Activated naive CD8-positive, alpha-beta T cell treated with anti-CD3 and anti-CD28 coated beads for 36 hours (primary cell): ENCODE measurements at places on chromosomes 3 and 15.

- H3K27ac ChIP-seq, result no peak overlapping the region
- H3K36me3 ChIP-seq, result peaks cover 12% of the 10 kb centered on the region
- H3K27me3 ChIP-seq, result no peaks in the 10 kb centered on the region
- H3K4me3 ChIP-seq, result no peak overlapping the region
Measured at GRCh38 chr3:47347217-47347801, 33.5 kb upstream of the PTPN23 start.

GRCh38 chr3:187989575-187990153 lies 164.3 kb upstream of the LPP start:
- peaks cover 3% of the 10 kb centered on the region for H3K36me3 ChIP-seq
- DNase-seq, result no peak
- peaks cover 44% of the 10 kb centered on the region for H3K4me1 ChIP-seq
- H3K27me3 ChIP-seq, result no peaks in the 10 kb centered on the region

DNA sequence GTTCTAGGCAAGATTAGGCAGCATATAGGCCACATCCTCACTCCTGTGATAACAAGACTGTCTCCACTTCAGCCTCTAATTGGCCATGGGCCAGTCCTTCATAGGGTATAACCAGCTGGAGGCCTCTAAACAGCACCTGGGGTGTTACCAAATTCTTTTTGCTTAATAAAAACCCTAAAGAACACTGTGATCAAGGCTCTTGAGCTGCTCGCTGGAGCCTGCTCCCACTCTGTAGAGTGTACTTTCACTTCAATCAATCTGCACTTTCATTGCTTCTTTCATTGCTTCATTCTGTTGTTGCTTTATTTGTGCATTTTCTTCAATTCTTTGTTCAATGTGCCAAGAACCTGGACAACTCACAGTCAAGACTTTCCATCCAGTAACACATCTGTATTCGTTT lies 36.2 kb upstream of the TOPBP1 start:
- H3K4me1 ChIP-seq, result no peaks in the 10 kb centered on the region
- H3K36me3 ChIP-seq, result no peaks in the 10 kb centered on the region
- H3K27ac ChIP-seq, result no peak overlapping the region
- no peak overlapping the region for H3K4me3 ChIP-seq
- no peak for DNase-seq

GRCh38 chr15:41483519-41483918 lies 10.2 kb upstream of the ITPKA start:
- H3K27ac ChIP-seq, result peak overlapping the region; percentile 69
- H3K27me3 ChIP-seq, result peaks cover 5% of the 10 kb centered on the region
- H3K4me3 ChIP-seq, result peak overlapping the region; percentile 51
- H3K4me1 ChIP-seq, result peaks cover 18% of the 10 kb centered on the region

- peaks cover 64% of the 10 kb centered on the region for H3K27me3 ChIP-seq
- H3K4me1 ChIP-seq, result peaks cover 8% of the 10 kb centered on the region
- no peak for DNase-seq
Measured at GRCh38 chr15:28100516-28101195, 1.5 kb upstream of the OCA2 start.
